ENCODE measurements at places on chromosomes 5 and 9.

GRCh38 chr9:134738869-134739659, 97.5 kb downstream of the COL5A1 start:
- no peak for DNase-seq

DNA sequence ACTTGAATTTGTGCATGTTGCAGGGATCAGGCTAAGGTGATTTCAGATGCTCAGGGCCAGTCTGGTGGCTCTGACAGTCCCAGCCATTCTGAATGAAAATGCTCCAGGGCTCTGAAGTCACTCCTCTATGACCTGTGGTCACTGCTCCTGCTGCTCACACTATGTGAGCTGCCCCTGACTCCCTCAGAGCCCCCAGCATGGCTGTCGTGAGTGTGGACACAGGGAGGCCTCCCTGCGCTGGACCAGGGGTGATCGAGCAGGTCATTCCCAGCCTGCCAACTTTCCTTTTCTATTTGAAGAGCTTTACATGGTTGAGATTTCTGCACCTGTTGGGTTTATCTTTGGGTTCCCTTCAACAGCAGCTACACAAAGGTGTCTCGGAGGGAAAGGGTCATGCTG, 74.5 kb downstream of the WNK2 start:
- no peak for DNase-seq

GRCh38 chr5:124906339-124907097, 160.1 kb upstream of the ZNF608 start:
- no peak for DNase-seq

DNA sequence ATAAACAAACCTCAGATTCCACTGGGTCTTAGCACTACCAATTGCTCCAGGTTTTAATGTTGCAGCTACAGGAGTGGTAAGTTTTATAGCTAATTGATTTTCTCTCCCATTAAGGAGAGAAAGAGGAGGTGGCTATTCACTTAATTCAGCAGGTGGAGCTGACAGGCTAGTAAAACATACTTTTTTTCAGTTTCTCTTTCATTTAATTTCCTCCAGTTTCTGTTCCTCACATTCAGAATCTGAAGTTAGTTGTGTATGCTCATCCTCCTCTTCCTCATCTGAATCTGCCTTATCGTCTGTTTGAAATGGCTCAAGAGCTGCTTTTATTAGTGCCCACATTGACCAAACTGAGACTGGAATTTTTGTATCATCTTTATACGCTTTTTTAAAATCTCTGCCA, 98.0 kb downstream of the PLPPR1 start:
- no peak for DNase-seq

DNA sequence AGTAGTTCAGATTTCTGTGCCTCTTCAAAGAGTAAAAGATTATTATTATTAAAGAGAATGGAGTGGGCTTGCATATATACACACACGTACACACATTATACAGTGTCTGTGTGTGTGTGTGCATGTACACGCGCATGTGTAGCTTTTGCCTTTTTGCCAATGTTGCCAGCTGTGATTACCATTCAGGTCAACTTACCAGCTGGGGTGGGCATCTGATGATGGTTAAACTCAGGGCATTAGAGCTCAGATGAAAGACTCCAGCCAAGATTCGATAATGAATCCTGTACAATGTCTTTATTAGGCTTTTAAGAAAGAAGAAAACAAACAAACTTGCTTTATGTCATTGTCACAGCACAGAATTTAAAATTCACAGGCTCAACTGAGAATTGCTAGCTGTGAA, 296.5 kb upstream of the DMAC1 start:
- DNase-seq: no peak

DNA sequence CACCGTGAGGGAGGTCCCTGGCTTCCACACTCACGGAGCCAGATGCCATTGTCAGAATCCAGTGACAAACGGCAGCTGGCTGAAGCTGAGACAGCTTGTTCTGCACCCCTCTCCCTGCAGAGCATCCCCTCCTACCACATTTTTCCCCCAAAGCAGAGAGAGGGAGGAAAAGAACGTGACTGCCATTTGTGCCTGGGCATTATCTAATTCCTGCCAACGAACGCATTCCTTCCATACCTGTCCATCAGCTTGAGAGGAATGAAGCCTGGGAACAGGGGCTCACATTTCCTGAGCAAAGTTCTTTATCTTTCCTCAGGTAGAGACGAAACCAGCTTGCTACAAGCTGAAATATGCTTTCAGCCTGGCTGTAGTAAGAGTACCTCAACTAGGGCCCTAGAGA, 175.4 kb downstream of the SLIT3 start:
- no peak for DNase-seq

GRCh38 chr5:173673295-173674101, 57.0 kb upstream of the BOD1 start:
- DNase-seq: no peak

DNA sequence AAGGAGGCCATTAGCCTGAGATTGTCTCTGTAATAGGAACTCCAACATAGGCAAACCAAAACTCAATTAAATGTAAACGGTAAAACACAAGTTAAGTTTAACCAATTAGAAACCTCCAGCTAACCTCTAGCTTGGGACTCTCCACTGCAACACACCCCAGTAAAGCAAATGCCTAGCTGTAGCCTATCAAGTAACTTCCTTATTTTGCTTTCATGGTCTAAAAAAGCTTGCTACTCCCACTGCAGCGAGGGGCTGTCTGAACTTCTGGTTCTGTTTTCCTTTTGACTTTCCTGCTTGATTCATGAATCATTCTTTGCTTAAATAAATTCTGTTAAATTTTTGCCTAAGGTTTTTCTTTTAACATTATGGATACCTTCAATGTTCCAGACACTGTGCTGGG, 24.4 kb upstream of the C5orf46 start:
- DNase-seq: no peak

DNA sequence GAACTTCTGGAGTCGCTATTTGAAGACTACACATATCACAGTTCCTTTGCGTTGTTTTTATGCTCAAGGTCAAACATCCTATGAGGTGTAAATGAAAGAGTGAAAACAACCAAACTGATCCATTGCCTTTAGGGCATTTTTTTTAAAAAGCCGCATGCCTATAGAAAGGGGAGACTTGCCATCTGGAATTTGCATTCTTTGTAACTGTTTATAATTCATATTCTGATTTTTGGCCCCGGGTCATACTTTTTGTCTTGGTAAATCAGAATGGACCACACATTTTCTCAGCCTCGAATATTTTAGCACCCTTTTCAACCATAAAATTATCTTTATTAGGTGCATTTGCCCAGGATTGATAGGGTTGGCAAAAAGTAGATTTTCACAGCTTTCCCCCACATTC, 188.0 kb downstream of the GOLPH3 start:
- no peak for DNase-seq

DNA sequence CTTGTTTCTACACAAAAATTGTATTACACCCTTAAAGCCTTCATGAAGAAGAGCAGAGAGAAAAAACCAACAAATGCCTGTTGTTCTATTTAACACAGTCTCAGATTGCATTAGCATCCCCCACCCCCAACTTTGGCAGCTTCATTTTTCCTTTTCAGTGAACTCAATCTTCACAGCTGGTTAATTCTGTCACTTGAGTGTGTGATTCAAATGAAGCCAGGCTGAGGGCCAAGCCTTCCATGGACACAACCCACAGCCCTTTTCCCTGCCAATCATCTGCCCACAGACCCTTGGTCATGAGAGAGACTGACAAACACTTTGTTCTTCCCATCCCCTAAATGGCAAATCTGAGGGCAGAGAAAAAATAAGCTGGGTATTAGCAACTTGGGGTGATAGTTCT, 217.5 kb upstream of the NMUR2 start:
- DNase-seq: no peak

DNA sequence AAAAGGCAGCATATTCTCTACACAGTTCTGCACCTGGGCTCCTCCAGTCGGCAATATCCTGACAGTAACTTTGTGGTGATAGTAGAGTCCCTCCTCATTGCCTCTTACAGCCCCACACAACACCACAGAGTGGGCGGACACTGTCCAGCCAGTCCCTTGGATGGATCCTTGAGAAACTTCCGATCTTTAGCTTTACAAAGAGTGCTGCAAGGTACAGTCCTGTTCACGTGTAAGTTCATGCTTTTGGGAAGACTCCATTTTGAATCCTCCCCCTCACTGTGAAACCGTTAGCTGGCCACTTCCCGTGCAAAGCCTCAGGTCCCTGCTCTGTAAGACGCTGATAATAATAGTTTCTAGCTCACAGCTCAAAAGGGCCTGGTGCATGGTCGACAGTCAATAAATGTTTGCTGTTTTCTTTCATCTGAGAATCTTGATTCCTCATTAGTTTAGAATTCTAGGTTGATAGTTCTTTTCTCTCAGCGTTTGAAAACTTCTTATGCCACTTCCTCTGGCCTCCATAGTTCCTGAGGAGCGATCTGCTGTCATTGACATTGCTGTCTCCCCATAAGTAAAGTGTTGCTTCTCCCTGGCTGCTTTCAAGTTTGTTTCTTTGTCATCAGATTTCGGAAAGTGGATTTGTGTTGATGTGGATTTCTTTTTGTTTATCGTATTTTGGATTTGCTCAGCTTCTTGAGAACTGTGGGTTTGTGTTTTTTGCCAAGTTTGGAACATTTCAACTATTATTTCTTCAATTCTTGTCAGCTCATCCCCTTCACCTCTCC, 82.9 kb downstream of the COL23A1 start:
- no peak for DNase-seq

DNA sequence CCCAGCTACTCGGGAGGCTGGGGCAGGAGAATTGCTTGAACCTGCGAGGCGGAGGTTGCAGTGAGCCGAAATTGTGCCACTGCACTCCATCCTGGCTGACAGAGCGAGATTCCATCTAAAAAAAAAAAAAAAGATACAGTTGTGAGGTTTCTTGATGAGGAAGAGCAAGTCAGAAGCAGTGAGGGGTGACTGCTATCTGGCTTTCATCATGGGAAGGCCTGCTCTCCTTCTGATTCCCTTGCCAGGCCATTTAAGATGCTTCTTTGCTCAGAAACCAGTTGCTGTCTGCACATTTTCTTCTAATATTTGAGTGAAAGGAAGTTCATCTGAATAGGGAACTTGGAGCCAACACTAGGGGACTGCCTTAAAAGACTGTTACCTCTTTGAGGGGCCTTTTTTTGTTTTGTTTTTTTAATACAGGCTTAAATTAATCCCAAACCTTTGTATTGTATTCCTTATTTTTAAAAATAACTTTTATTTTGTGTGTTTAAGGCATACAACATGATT, 201.9 kb downstream of the ARHGAP26 start:
- no peak for DNase-seq

DNA sequence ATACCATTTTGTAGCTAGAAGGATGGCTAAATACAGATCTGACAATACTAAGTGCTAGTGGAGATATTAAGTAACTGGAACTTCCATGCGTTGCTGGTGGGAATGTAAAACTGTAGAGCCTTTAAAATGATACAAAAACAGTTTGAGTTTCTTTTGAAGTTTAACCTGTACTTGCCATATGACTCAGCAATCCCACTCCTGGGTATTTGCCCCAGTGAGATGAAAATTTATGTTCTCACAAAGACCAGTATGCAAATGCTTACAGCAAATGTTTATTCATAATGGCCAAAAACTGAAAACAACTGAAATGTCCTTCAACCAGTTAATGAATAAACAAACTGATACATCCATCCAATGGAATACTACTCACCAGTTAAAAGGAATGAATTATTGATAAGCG, 137.3 kb downstream of the SLC12A2 start:
- no peak for DNase-seq

DNA sequence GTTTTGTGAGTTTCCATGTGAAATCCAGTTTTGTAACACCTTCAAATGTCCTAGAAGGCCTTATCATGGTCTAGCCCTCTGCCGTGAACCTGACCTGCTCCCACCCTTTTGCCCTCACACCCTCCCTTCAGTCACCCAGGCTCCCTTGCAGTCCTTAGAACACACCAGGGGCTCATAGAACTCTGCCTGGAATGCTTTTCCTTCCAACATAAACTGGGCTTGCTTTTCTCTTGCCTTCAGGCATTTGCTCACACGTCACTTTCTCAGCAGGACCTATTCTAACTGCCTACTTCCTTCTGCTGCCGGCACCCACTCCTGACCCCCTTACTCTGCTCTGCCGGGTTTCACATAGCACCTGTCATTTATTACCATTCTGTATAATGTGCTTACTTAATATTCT, 111.9 kb downstream of the PDE8B start:
- no peak for DNase-seq

DNA sequence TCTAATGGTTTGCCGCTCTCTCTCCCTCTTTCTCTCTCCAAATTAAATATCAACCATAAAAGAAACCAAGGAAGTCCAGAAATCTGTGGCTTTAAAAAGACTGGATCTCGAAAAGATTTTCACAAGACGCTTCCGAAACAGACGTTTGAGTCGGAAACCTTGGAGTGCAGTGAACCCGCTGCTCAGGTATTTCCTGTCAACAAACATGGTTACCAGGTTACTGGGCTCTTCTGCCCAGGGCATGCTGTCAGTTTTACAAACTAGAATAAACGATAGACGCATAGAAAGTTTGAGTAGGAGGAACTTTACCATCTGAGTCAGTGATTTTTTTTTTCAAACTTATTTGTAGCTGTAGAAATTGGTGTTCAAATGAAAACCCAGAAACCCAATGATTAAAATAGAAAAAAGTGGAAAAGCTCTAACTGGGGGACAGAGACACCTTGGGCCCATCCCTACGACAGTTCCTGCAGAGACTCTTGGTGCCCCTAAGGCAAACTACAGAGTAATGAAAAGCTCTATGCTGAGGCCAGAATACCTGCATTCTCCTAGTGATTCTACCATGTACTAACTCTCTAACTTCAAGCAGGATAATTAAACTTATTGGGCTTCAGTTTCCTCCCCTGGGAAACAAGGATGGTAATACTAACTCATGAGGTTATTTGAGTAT, 90.0 kb downstream of the DOCK8 start:
- DNase-seq: no peak

DNA sequence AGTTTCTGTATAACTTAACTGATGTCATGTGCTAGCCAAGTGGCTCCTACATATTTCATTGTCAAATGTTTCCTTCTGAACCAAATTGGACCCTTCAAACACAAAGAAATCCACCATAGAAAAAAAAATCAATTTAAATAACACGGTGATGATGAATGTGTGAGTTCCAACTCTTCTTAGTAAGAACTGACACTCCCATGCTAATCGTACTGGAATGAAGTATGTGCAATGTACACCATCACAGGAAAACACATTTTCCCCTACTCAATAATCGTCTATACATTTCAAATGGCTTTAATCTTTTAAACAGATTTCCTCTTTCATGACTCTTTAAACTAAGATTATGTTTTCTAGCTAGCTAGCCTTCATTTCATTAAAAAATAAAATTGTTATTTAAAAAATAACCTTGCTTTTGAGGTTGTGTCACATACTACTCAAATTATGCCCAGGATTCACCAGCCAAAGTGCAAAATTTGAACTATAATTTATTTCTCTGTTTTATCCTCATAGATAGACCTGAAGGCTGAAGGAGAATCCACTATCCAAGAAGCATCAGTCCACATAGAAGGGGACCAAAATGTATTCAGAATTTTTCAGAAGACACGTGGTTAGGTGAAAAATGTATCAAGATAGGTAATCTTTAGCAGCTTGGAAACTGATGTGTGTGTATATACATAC, 131.0 kb upstream of the ITGA1 start:
- DNase-seq: no peak

GRCh38 chr5:149265597-149265996, 6.1 kb upstream of the AFAP1L1 start:
- DNase-seq: no peak

GRCh38 chr9:14262827-14263226, 51.1 kb downstream of the NFIB start:
- DNase-seq: no peak

- DNase-seq: no peak
Observed at GRCh38 chr9:73162987-73163768, 11.5 kb downstream of the ANXA1 start.
